ENCODE measurements at places on chromosomes 11 and 22.

- DNase-seq = no peak
These were observed 4.5 kb upstream of the CYB5R2 start for GRCh38 chr11:7677796-7678201.

DNA sequence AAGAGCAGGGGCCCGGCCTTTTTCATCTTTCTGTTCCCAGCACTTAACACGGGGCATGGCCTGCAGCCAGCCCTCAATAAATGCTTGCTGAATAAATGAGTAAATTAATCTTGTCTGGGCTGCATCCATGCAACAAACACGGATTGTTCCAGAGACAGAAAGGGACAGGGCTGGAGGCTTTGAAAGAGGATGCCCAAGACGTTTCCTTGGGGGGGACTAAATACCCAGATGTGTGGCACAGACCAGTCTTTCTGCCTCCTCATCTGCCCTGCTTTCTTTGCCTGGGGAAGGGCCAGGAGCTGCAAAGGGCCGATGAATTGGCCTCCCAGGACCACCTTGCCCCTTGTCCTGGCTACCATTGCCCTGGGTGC is 40.4 kb downstream of the SHISAL1 start:
- DNase-seq = no peak

DNA sequence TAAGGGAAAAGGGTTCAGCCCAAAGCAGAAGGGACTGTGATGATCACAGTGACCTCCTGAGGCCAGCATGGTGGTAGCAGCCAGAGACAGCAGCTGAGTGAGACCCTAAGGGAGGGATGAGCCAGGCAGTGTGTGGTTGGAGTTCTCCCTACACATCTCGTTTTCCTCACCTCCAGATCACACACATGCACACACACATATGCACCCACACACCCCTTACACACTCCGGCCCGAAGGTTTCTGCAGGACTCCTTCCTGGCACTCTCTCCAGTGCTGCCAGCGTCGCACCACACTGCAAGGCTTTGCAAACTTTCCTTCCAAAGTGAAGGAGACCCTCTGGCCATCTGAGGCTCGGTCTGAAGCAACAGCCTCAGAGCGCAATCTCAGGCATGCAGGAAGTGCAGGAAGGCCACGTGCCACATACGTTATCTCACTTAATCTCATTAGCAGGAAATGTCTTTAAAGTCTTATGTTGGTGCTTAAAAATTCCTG is 26.9 kb upstream of the TP53I11 start:
- DNase-seq = no peak

DNA sequence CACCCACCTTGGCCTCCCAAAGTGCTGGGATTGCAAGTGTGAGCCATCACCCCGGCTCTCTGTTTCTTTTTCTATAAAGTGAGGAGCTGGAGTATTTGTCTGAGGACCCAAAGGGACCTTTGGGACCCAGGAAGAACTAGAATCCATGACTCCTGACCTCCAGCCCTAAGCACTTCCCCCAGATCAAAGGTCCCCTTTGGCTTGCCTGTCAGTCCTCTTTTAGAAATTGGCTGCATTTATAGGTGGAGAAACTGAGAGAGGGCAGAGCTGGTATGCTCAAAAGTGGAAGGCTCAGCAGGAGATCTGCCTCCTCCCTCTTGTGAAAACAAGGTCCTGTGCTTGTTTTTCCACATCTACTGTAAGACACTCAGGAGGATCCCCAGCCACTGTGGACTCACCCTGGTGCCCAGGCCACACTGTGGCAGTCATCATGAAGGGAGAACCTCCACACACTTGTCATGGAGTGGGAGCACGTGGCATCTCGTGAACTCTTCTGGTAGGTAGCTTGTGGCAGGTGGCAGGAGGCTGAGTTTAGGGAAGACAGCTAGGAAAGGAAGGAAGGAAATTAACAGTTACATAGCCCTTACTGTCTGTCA is 12.4 kb upstream of the PLEKHA7 start:
- DNase-seq = no peak

DNA sequence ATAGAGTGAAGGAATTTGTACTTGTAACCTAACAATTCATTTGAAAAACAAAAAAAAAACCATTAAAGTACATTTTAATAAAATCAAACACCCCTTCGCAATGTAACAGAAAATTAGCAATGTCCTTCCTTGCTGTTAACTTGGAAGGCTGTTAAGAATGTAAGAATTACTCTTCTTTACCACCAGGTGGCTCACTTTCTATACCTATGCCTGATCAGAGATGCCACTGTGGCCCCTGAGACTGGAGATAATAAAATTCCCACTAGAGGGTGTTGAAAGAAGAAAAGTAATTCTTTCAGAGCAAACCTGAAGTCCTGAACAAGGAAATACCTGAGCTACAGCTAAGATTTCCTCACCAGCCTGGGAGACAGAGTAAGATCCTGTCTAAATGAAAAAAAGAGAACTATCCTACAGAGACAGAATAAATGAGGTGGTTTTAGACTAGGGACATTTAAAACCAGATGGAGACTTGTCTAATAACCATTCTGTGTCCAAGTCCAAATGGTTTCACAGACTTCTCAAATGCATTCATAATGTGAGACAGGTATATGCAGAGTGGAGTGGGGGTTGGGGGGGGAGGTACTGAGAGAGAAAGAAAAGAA is 1089.3 kb downstream of the FAM181B start:
- DNase-seq = peak; percentile 38

GRCh38 chr11:128405714-128406662 is 181.4 kb downstream of the ETS1 start:
- no peak for DNase-seq

GRCh38 chr11:32758291-32758690 is 36.2 kb downstream of the CCDC73 start:
- no peak for DNase-seq

DNA sequence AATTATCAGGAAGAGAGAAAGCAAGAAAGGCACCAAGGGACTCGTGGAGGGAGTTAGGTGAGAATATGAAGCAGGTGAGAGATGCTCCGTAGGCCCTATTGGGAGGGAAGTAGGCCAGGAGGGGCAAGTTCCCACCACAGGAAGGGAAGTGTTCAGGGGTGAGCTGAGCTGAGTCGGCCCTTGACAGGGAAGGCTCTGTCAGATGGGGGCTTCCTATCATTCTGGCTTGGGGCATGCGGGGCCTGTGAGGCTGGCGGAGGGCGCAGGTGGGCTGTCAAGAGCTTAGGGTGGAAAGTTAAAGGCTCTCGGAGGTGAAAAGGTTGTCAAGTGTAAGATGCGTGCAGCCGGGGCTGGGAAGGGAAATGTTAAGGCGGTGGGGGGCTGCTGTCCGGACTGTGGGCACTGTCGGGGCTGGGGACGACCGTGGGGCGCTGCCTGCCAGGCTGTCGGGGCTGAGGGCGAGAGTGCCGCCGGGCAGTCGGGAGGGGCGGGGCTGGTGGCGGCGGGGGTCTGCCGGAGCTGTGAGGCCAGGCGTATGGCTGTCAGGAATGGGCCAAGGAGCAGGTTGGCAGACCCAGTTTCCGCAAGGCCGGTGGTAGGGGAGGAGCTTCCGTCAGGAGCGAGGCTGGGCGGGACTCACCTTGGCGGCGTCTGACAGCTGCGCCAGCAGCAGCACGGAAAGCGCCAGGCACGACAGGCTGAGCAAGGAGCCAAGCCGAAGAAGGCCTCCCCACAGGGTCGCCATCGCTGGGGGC is 496 bp downstream of the TMEM9B start:
- DNase-seq = peak; percentile 60

DNA sequence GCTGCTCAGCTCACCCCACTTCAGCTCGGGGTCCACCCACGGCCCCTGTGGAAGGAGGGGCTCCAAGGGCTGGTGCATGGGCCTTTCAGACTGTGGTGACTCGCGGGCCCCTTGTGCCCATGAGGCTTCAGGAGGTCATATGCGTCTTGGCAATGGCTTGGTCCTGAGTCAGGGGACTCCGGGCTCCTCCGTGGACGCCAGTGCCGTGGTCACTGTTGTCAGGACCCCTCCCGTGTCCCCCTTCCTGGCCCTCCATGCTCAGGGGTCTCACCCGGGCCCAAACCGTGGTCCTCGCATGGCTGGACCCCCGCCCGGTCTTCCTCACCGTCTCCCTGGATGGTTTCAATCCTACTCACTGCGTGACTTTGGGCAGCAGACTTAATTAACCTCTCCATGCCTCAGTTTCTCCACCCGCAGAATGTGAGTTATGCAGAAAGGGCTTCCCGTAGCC is 436.4 kb downstream of the TBC1D22A start:
- DNase-seq = no peak

DNA sequence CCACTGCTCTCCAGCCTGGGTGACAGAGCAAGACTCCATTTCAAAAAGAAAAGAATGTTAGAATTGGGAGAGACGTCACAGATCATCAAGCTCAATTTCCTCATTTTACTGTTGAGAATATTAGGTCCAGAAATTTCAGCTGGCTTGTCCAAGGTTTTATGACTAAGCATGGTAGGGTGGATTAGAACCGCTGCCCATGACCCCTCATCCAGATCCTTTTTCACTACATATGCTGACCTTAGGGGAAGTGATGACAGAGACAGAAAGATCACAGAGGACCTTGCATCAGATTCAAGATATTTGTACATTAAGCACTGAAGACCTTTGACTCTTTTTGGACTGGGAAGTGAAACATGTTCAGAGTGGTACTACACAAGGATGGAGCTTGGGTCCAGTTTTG is 134.5 kb downstream of the ADAMTS15 start:
- DNase-seq = no peak

GRCh38 chr22:35663371-35663770 is 15.1 kb downstream of the APOL6 start:
- no peak for DNase-seq

- DNase-seq = peak; percentile 10
These were observed 252.0 kb downstream of the CTTN start for GRCh38 chr11:70650075-70650909.

- no peak for DNase-seq
These were observed 346.8 kb downstream of the JRKL start for GRCh38 chr11:96736601-96737000.

GRCh38 chr11:31645747-31646146 is 136.2 kb downstream of the ELP4 start:
- DNase-seq = peak; percentile 35

GRCh38 chr11:69868871-69869270 is 49.7 kb upstream of the FGF3 start:
- DNase-seq = no peak

GRCh38 chr11:133137270-133137669 is 395.0 kb downstream of the OPCML start:
- no peak for DNase-seq

DNA sequence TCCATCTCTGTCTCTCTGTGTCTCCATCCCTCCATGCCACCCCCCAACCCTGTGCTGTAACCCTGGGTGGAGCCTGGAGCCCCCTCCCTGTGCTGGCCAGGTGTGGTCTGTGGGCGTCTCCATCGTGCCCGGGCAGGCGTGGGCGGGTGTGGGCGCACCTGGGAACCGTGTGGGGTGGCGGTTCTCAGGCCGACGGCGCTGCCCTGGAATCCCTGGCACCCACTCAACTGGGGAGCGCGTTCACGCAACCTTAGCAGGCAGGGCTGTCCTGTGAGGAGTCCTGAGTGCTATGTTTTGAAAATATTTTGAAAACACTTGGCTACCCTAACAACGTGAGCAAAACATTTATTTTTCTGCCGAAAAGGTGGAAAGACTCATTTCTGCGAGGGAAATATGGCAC is 4.7 kb downstream of the TNNT3 start:
- DNase-seq = no peak

- no peak for DNase-seq
These were observed 17.2 kb downstream of the MPPED2 start for GRCh38 chr11:30568931-30569330.

GRCh38 chr11:40425168-40425567 is 1034.3 kb downstream of the LRRC4C start:
- DNase-seq = no peak

GRCh38 chr11:62627713-62628112 is 5.9 kb upstream of the B3GAT3 start:
- DNase-seq = no peak

DNA sequence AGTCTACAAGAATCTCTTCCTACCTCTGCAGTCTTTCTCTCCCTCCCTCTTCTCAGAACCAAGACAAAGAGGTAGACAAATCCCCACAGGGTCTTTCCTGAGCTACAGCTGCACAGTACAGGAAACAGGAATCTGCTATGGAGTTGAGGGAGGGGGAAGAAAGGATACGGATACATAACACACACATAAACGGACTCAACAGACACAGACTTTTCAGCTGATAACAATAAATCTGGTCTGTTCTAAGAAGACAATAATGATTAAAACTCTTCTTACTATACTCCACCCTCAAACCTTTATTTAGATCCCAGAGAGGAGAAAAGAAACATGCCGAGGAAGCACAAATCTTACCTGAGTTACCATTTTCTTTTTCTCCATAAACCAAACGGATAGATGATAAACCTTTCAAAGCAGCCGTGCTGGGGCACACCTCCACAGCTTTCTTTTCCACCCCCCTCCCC is 122.2 kb downstream of the APOL5 start:
- DNase-seq = no peak

GRCh38 chr22:38187413-38188212 is 6.0 kb upstream of the PLA2G6 start:
- no peak for DNase-seq

DNA sequence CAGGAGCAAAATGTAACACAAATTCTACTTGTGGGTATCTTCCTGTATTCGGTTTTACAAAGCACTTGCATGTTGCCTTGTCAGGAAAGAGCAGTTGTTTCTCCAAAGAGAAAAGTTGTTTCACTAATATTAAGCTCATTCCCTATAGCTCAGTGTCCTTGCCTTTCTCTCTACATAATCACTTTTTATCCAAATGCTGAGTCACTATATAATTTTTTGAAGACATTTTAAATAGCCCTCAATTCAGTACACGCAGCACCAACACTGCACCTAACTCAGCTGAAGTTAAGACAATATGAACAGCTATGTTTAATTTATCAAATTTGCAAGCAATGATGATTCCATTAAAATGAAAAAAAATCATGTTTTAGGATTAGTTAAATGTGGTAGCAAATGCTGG is 14.5 kb upstream of the MRTFA start:
- no peak for DNase-seq

DNA sequence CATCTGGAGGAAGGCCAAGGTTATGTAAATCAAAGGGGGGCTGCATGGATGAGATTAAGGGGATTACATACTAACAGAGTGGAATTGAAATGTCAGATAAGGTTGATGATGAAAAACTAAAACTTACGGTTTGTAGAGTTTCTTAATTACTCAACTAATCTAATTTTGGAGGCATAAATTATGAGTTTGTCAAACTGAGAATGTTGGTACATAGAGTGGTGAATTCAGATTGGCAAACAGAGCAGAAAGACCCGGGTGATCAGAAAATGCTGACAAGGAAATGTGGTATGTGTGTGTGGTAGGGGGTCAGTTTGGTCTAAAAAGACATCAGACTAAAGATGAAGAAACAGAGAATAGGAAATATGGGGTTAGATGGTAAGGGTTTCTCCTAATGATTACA is 11.0 kb downstream of the MS4A6E start:
- DNase-seq = no peak

- no peak for DNase-seq
These were observed 6.5 kb downstream of the ARSA start for GRCh38 chr22:50621356-50621880.

GRCh38 chr11:117842131-117842941 is 17.8 kb upstream of the FXYD2 start:
- no peak for DNase-seq
